T-helper 2 cell (primary cell): ENCODE measurements at places on chromosomes 16 and 17.

GRCh38 chr17:7340179-7340578, 3.9 kb downstream of the ACAP1 start:
- no peak for DNase-seq

- DNase-seq = no peak
Measured at GRCh38 chr16:48556913-48557351, 53.0 kb downstream of the N4BP1 start.

DNA sequence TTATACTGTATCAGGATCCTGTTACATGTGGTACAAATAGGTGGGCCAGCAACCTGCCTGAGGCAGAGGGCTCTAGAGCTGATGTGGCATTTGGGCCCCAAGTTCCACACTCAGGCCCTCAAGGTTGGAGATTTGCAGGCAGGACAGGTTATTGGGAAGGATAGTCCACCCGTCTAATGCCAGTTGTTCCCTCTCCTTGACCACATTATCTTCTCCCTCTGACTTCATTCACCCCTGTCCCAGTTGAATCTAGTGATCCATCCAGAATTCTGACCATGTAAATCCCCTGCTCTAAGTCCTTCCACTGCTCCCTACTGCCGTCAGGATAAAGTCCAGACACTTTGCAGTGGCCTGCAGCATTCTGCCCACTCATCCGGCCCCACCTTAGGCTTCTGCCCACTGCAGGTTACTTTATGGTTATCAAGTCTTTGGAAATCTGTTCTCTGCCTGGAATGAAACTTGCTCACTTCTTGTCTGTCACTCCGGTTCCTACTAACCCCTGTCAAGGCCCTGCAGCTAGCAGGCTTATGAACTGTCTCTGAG, 1.9 kb upstream of the NFATC3 start:
- DNase-seq = no peak

- no peak for DNase-seq
Measured at GRCh38 chr17:16155536-16155935, 59.8 kb downstream of the NCOR1 start.

GRCh38 chr17:67422897-67423296, 45.8 kb downstream of the PITPNC1 start:
- DNase-seq = no peak
